Occipital lobe (tissue), 3 donors: ENCODE measurements at places on chromosomes 6 and 20. TPM values are rescaled to one million over a fixed set of nuclear protein-coding genes. Genes with fewer than 3 reads are reported as not detected.

- no peak for DNase-seq
Measured at GRCh38 chr20:53409447-53409717, 184.3 kb downstream of the ZNF217 start.

DNA sequence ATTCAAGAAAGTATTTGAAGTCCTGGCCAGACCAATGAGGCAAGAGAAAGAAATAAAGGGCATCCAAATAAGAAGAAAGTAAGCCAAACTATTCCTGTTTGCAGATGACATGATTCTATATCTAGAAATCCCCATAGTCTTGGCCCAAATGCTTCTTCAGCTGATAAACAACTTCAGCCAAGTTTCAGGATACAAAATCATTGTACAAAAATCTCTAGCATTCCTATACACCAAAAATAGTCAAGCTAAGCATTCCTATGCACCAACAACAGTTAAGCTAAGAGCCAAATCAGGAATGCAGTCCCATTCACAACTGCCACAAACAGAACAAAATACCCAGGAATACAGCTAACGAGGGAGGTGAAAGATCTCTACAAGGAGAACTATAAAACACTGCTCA, 60.1 kb upstream of the PHIP start:
- DNase-seq: no peak

DNA sequence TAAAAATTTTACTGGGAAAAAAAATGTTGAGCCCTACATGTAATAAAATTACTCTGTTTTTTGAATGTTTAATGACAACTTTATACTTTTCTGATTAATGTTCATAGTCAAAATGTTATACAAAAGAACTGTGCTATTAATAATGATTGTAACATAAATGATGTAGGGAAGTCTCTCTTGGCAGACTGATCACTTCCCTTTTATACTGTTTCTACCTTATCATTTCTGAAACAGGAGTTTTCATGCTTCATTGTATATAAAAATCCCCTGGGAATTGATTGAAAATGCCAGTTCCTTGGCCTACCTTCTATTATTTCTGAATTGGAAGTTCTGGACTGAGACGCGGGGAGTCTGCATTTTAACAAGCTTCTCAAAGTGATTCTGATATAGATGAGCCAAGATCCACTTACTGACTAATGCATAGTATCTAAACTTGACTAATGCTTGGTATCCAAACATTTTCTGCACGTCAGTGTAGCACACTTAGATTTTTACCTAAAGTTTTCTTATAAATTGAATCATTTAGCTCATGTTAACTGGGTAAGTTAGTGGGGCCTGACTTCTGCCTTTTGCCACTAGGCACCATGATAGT, 7.2 kb upstream of the HDAC2 start:
- no peak for DNase-seq

SPACA1 gene
- not detected for total RNA-seq
